ENCODE measurements at places on chromosomes 5 and 9.

GRCh38 chr5:92945605-92946097 is 635.4 kb downstream of the NR2F1-AS1 start:
- peak; percentile 6 for DNase-seq

- DNase-seq, result peak; percentile 79
Observed at GRCh38 chr9:98429613-98430012, 174.2 kb upstream of the TBC1D2 start.

- DNase-seq, result no peak
Observed at GRCh38 chr9:124853605-124854143, 414 bp downstream of the WDR38 start.

- DNase-seq, result no peak
Observed at GRCh38 chr5:174675916-174676315, 48.5 kb upstream of the MSX2 start.

DNA sequence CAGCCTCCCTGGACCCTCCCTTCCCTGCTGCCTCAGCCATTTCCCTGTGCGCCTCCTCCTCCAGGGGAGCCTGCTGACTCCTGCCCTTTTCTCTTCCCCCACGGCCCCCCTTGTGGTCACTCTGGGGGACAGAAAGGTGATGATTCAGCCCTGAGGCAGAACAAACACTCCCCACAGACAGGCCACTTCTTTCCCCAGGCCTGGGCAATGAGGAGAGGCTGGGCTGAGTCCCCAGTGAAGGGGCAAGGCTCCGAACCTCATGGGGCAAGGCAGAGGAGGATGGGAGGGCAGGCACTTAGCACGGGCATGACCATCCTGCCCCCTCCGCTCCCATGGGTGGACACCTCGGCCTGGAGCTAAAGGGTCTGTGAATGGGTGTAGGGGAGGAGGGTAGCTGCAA is 21.0 kb downstream of the CSF1R start:
- DNase-seq, result peak; percentile 82

- peak; percentile 7 for DNase-seq
Observed at GRCh38 chr5:96517295-96517694, 84.2 kb upstream of the PCSK1 start.

GRCh38 chr9:76610011-76610352 is 151.0 kb downstream of the GCNT1 start:
- peak; percentile 72 for DNase-seq

GRCh38 chr5:116765441-116765840 is 190.8 kb upstream of the SEMA6A start:
- peak; percentile 38 for DNase-seq

GRCh38 chr9:71812385-71812784 is 44.1 kb upstream of the CEMIP2 start:
- DNase-seq, result peak; percentile 55

GRCh38 chr9:137188086-137188489 is 272 bp downstream of the ANAPC2 start:
- DNase-seq, result no peak

- no peak for DNase-seq
Observed at GRCh38 chr5:78779262-78779661, 130.7 kb upstream of the LHFPL2 start.

DNA sequence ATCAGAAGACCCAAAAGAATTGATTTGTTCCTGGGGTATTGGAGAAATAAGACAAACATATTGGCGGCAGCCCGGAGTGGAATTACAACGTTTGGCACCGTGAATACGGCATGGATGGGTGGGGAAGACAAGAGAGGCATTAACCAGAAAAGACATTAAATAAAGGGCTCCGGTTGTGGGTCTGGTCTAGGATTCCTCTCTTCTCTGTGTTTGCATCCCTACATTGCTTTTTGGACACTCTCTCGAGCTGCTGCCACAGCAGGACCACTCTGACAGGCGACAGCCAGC is 138.7 kb upstream of the PALM2AKAP2 start:
- DNase-seq, result no peak

GRCh38 chr5:34755926-34756325 is 83.0 kb upstream of the TTC23L start:
- no peak for DNase-seq

DNA sequence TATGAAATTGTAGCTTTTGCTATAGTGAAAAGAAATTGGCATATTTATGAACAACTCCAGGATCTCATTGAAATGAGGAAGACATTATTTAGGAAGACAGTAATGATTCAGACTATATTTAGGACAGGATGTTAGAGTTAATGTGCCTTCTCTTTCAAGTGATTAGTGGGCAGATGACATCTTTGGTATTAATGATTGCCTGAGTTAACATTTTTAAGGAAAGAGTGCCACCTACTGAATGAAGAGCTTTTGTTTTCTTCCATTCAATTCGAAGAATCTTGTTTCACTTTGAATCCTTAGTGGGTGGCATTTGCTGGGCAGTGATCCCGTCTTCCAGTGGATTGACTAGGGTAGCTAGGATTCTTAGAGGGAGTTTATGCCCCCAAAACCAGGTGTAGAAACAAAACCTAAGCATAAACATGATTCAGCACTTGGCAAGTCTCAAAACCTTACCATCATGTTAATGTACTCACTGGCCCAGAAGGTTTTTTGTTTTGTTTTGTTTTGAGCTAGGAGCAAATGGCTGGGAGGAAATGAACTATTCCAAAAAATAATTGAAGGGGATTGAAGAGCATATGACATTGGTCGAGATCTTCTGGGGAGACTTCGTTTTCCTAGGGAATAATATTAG is 23.2 kb downstream of the MAP3K1 start:
- DNase-seq, result peak; percentile 76

GRCh38 chr9:5008202-5008601 is 23.1 kb downstream of the JAK2 start:
- DNase-seq, result peak; percentile 30

Measured in fibroblast of skin of back (primary cell).